ENCODE measurements at places on chromosomes 1 and 21.
A peak's percentile ranks its signal among the peaks of the same experiment; 100 is the strongest.

DNA sequence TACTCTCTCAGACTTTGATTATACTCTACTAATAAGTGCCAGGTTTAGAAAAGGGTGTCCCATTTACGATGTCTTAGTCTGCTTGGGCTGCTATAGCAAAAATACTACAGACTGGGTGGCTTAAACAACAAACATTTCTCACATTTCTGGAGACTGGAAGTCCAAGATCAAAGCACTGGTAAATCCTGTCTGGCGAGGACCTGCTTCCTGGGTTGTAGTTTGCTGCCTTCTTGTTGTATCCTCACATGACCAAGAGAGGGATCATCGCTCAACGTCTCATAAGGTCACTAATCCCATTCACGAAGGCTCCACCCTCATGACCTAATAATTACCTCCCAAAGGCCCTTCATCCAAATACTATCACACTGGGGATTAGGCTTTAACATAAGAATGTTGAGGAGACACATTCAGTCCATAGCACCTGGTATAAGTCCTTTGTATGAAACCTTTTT is 12.0 kb downstream of the PRDX6 start:
- no peak for DNase-seq

DNA sequence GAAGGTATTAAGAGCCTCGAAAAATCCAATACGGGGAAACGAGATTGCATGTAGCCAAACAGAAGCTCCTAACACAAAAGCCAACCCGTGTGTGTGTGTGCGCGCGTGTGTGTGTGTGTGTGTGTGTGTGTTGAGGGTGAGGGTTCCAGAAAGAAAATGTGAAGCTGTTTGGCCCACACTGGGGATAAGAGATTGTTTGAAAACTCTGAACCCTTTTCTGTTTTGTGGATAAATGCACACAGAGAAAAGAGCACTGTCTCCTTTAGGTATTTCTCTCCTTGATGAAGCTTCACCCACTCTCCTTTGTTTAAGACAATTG is 1.9 kb downstream of the WLS start:
- no peak for DNase-seq

GRCh38 chr1:34235594-34235993 is 58.9 kb downstream of the C1orf94 start:
- no peak for DNase-seq

- no peak for DNase-seq
Measured at GRCh38 chr1:152858062-152858461, 1.7 kb upstream of the LCE7A start.

GRCh38 chr1:45879885-45880598 is 76.6 kb downstream of the MAST2 start:
- DNase-seq: no peak

GRCh38 chr1:23344987-23345472 is 946 bp upstream of the HNRNPR start:
- DNase-seq: no peak

DNA sequence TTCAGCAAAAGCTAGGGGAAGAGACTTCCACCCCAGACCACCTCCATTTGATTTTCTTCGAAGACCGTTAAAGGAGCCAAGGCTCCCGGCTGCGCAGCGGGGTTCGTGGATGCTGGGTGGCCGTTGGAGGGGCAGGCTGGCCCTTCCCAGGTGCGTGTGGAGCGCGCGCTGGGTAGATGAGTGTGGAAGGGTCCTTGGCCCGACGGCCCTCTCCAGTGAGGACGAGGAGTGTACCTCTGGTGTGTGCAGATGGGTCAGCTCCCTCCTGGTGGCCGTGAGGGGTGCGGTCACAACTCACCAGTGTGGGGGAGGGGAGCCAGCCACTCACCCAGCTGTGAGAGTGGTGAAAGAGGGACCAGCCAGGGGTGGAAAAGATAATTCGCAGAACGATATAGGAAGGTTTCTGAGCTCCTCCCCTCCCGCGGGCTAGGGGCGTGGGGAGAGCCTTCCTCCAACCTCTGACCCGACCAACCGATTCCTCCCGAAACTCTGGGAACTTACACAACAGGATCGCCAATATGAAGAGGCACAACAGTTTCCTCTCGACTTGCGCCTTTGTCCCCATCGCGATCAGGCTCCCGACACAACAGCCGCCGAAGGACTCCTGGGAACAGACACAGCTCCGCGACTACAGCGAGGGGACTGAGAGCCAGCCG is at the start of gene F11R:
Gene F11R, minus strand, starts transcription at position 644 of the 656 bp plus-strand sequence. Its CDS starts 79 bp downstream, at position 565.
- DNase-seq: peak; percentile 35

- DNase-seq: no peak
Measured at GRCh38 chr1:208369658-208370057, 125.5 kb upstream of the PLXNA2 start.

GRCh38 chr1:53377438-53377841 is 49.6 kb upstream of the LRP8 start:
- DNase-seq: no peak
